Left colon (tissue), 2 donors: ENCODE measurements at places on chromosomes 4 and X. TPM values are rescaled to one million over a fixed set of nuclear protein-coding genes. Genes with fewer than 3 reads are reported as not detected.

MEPE gene
- total RNA-seq = not detected

RAB40A gene
- not detected for total RNA-seq

CDX4 gene
- not detected for total RNA-seq

SUV39H1 gene
- total RNA-seq = 3.1 TPM

FREM3 gene
- not detected for total RNA-seq

ANKRD17 gene
- total RNA-seq = 61.1 TPM

DSPP gene
- not detected for total RNA-seq

GABRE gene
- total RNA-seq = 17.7 TPM

PPARGC1A gene
- 76.0 TPM for total RNA-seq

TSPAN7 gene
- total RNA-seq = 114 TPM

PGAM4 gene
- not detected for total RNA-seq

ARMCX6 gene
- total RNA-seq = 18.2 TPM

SLC7A11 gene
- total RNA-seq = 4.1 TPM

SOWAHD gene
- total RNA-seq = 3.0 TPM

NXF3 gene
- total RNA-seq = 1.0 TPM

GYG2 gene
- 11.3 TPM for total RNA-seq

DCAF8L2 gene
- not detected for total RNA-seq

CYBB gene
- total RNA-seq = 8.8 TPM

CYP2U1 gene
- 4.0 TPM for total RNA-seq

HTN3 gene
- total RNA-seq = not detected

CASP3 gene
- total RNA-seq = 50.2 TPM

SH2D1A gene
- total RNA-seq = not detected

NLGN4X gene
- 1.7 TPM for total RNA-seq
